Activated naive CD8-positive, alpha-beta T cell treated with anti-CD3 and anti-CD28 coated beads, Interleukin-2, amount 50 U/mL, for 24 hours (primary cell): ENCODE measurements at places on chromosomes 16 and 17.

DNA sequence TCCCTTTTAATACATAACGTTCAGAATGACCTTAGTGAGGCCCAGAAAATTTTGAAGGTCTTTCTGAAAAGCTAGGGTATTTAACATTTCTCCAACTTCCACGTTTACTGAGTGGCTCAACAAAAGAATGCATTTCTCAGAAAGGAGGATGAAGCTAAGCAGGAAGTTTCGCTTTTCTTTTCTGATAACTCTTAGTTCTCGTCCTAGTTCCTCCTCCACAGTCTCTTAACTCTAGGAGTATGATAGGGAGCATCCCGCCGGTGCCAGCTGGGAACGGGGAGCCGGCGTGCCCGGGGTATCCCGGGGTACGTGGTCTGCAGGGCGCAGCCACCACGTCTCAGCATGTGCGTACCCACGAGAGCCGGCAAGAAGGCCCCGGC lies 363 bp downstream of the KARS1 start:
- H3K4me3 ChIP-seq, result peak overlapping the region; percentile 91
- peak overlapping the region; percentile 98 for H3K27ac ChIP-seq
- peaks cover 46% of the 10 kb centered on the region for H3K36me3 ChIP-seq
- DNase-seq, result no peak

DNA sequence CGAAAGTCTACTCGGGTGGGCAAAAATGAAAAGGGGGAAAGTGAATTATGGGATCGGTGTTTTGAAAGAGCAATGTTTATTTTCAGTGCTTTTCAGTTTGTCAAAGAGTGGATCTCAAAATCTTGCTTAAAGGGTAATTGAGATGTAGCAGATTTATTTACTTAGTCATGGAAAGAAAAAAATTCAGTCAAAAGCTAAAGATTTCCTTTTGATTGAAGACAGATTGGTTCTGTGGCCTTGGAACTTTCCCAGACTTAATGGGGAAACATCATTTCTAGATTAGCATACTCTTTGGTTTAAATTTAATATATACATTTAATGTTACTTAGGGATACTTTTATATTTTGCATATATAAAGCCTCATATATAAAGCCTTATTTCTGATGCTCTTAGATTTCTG lies 20.6 kb downstream of the PRKAR1A start:
- no peaks in the 10 kb centered on the region for H3K27me3 ChIP-seq
- no peak overlapping the region for H3K4me3 ChIP-seq
- DNase-seq, result no peak
- no peak overlapping the region for H3K27ac ChIP-seq

- no peak for DNase-seq
- H3K27ac ChIP-seq, result no peak within 1 kb of the TSS
- peaks cover 2% of the 10 kb centered on the region for H3K27me3 ChIP-seq
- no peaks in the 10 kb centered on the region for H3K36me3 ChIP-seq
- H3K4me3 ChIP-seq, result no peak within 1 kb of the TSS
Measured at GRCh38 chr17:69228576-69228975, at the start of gene ABCA10. Gene ABCA10, minus strand, starts transcription at chr17:69228824. Its CDS starts 3,466 bp downstream, at chr17:69225358.

DNA sequence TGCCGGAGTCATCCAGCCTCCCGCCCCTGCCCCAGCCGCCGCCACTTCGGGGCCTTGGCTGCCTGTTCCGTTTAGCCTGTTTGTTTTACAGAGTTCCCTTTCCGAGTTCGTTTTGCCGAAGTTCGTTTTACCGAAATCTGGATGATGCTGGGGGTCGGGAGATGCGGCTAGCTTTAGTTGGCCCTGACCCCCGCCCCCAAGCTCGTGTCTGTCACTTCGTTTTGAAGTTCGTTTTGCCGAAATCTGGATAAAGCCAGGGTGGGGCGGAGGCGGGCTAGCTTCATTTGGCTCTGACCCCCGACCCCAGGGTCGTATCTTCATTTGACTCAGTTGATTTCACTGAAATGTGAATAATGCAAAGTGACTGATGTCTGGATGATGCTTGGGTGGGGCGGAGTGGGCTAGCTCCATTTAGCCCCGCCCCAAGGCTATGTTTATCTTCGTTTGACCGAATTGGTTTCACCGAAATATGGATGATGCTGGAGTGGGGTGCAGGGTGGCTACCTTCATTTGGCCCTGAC lies 591 bp downstream of the PSMD7 start:
- peaks cover 49% of the 10 kb centered on the region for H3K36me3 ChIP-seq
- H3K4me1 ChIP-seq, result peaks cover 40% of the 10 kb centered on the region
- peak overlapping the region; percentile 94 for H3K4me3 ChIP-seq
- H3K27me3 ChIP-seq, result no peaks in the 10 kb centered on the region
- H3K27ac ChIP-seq, result peak overlapping the region; percentile 98
- DNase-seq, result peak; percentile 54
